ENCODE measurements at places on chromosomes 3 and 15. TPM values are rescaled to one million over a fixed set of nuclear protein-coding genes. Genes with fewer than 3 reads are reported as not detected.

- no peaks in the 10 kb centered on the region for H3K27me3 ChIP-seq
- H3K4me1 ChIP-seq, result no peaks in the 10 kb centered on the region
- no peak for DNase-seq
These were observed 386.2 kb downstream of the RSL24D1 start for GRCh38 chr15:54810496-54810895.

- no peak for DNase-seq
- peaks cover 10% of the 10 kb centered on the region for H3K36me3 ChIP-seq
- H3K4me3 ChIP-seq, result peak overlapping the region; percentile 79
- no peaks in the 10 kb centered on the region for H3K27me3 ChIP-seq
These were observed 439 bp downstream of the SSR3 start for GRCh38 chr3:156554515-156554841.

DNA sequence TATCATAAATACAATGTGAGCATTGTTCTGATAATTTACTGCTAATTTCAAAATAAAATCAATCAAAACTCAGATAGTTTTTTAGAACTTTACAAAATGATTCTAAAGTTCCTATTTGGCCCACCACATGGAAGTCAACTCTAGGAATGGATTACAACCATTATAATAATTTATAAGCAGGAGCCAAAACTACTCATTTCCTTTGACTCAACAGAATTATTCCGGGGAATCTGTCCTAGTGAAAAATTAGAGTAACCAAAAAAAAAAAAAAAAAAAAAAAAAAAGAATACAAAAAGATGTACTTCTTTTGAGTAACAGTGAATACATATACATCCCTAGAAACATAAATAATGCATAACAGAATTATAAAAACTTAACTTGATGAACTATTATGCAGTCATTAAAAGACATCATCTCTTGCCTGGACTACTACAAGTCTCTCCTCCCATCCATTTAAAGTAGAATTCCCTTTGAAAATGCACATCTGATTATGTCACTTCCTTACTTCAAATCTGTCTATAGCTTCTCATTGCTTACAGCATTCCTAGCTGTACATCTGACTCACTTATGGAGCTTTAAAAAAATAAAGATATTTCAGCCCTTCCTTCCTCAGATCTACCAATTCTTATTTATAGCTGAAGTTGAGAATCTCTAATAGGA is 43.4 kb downstream of the HDGFL3 start:
- no peaks in the 10 kb centered on the region for H3K27me3 ChIP-seq
- peak overlapping the region; percentile 89 for H3K27ac ChIP-seq
- no peak overlapping the region for H3K4me3 ChIP-seq
- H3K36me3 ChIP-seq, result peaks cover 3% of the 10 kb centered on the region
- DNase-seq, result peak; percentile 80

DNA sequence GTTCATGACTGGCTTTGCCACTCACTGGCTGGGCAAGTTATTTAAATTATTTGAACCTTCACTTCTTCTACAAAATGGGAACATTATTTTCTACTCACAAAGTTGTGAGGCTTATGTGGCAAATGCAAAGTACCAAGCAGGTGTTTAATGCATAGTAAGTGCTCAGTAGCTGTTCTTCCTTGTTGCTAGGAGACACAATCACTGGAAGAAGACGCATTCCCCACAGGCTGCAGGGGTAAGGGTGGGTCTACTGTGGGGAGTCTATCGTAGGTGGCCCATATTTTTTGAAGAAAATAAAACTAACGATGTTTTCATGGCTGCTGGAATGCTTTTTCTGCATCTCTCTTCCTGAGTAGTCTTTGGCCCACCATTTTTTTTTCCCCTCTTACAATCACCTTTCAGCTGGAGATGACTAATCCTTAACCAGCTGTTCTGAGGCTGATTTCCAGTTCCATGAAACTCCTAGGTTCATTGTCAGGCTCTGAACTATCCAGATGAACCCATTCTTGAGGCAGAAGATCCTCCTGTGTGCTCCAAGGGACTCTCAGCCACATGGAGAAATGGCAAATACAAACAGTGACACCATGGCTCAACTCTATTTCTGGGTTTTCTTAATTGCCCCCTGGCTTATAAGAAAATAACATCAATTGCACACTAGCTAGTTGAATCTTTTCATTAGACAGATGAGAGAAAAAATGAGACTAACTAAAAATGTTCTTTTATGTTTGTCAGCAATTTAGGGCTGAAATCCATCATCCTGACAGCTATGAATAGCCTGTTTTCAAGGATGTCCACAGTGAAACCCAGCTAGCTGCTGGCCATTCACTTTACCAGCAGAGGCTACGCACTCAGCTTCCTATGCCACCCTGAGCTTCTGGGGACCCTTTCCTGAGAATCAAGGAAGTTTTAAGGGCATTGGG is 108.3 kb upstream of the ETV5 start:
- H3K4me3 ChIP-seq, result no peak overlapping the region
- no peak for DNase-seq
- no peaks in the 10 kb centered on the region for H3K27me3 ChIP-seq
- no peak overlapping the region for H3K27ac ChIP-seq

- no peak for DNase-seq
- H3K36me3 ChIP-seq, result no peaks in the 10 kb centered on the region
- no peak overlapping the region for H3K27ac ChIP-seq
- H3K4me1 ChIP-seq, result peaks cover 14% of the 10 kb centered on the region
- no peak overlapping the region for H3K4me3 ChIP-seq
These were observed 112.8 kb upstream of the RPL32 start for GRCh38 chr3:12954180-12954579.

- peak; percentile 15 for DNase-seq
- no peaks in the 10 kb centered on the region for H3K36me3 ChIP-seq
- no peak overlapping the region for H3K4me3 ChIP-seq
- H3K27ac ChIP-seq, result no peak overlapping the region
- peaks cover 22% of the 10 kb centered on the region for H3K4me1 ChIP-seq
- no peaks in the 10 kb centered on the region for H3K27me3 ChIP-seq
These were observed 241.4 kb downstream of the NFKBIZ start for GRCh38 chr3:102090721-102091045.

The BHLHE40 gene
- 57.4 TPM for total RNA-seq

The DZIP1L gene
- 14.6 TPM for total RNA-seq

The SCG5 gene
- 3.3 TPM for total RNA-seq

DNA sequence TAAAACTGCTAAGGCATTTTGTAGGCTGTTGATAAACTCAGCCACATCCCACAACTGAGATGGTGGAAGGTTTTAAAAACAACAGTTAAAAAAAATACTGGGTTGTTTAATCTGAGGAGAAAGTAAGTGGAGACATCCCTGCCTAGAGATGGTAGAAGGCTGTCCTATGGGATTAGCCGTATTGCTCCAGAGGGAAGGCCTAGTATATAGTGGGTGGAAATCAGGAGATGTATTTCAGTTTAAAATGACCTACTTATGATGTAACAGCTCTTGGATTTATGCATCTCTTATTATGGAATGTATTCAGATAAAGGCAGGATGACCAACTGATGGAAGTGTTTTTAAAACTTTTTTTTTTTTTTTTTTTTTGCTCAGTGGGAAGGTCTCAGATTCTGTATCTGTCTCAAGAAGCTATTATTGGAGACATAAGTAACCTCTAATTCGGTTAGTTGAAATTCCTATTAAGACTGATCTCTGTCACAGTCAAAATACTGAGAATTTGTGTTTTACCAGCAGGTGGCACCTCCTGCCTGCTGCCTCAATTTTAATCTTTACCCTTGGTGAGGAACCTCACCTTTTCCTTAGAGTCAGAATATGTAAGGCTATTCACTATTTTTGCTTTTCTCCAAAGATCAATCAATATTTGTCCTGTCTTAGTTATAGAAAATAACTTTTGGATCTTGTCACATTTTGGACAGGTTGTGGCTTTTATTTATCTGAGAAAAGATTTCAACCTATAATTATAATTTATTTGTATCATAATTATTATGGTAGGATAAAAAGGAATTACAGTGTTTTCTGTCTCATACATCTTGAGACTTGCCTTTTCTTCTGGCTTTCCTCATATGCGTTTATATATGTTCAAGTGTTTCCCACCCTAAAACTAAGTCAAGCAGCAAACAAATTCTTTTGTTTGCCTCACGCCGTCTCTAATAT is 63.0 kb downstream of the VPS8 start:
- H3K27ac ChIP-seq, result no peak overlapping the region
- no peaks in the 10 kb centered on the region for H3K4me1 ChIP-seq
- H3K27me3 ChIP-seq, result no peaks in the 10 kb centered on the region
- DNase-seq, result peak; percentile 52
- H3K4me3 ChIP-seq, result no peak overlapping the region

DNA sequence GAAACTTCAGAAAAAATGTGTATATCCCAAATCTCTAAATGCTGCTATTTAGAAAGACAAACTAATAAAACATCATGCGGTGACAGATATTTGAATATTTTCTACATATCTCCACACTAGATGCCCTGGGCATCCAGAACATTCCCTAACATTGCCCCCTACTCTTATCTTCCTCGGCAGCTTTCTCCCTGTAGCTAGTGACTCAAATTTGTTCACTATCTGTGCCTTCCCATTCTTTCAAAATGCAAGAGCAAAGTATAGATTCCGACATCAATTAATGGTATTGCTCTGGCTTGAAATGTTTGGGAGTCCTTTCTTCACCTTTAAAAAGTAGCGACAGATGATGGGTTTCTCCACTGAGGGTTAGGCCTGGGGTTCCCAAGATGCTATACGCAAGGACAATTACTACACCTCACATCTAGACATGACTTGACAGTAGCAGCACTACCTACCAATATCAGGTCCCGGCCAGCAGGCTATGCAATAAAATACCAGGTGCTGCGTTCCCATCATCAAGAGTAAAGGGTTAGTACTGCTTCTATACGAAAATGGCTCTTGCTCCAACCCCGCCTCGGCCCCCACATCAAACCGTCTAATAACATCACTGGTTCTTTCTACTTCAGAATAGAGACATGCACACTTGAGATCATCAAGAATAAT is 631 bp downstream of the UBR1 start:
- H3K4me1 ChIP-seq, result peaks cover 23% of the 10 kb centered on the region
- H3K27me3 ChIP-seq, result no peaks in the 10 kb centered on the region
- H3K4me3 ChIP-seq, result peak overlapping the region; percentile 65

The KLHL40 gene
- not detected for total RNA-seq

The SI gene
- total RNA-seq, result not detected

- H3K36me3 ChIP-seq, result no peaks in the 10 kb centered on the region
- DNase-seq, result no peak
- no peaks in the 10 kb centered on the region for H3K4me1 ChIP-seq
- H3K27ac ChIP-seq, result no peak overlapping the region
These were observed 861.6 kb upstream of the DPPA4 start for GRCh38 chr3:110198717-110199587.

The DHX36 gene
- total RNA-seq, result 52.7 TPM

DNA sequence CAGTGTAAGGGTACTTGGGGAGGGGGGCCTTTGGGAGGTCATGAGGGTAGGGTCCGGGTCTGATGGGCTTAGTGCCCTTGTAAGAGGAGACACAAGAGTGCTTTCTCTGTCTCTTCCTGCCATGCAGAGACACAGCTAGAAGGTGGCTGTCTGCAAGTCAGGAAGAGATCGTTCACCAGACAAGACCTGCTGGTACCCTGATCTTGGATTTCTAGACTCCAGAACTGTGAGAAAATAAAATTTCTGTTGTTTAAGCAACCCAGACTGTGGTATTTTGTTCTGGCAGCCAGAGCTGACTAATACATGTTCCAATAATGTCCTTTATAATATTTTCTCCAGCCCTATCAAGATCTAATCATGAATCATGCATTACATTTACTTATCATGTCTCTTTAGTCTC is 130.0 kb upstream of the VEPH1 start:
- H3K27ac ChIP-seq, result no peak overlapping the region
- H3K36me3 ChIP-seq, result no peaks in the 10 kb centered on the region
- no peaks in the 10 kb centered on the region for H3K4me1 ChIP-seq
- H3K4me3 ChIP-seq, result no peak overlapping the region
- no peak for DNase-seq
- H3K27me3 ChIP-seq, result peaks cover 13% of the 10 kb centered on the region

The GOLGA8S gene
- 0.55 TPM for total RNA-seq

GRCh38 chr3:194389269-194389668 is 9.8 kb downstream of the GP5 start:
- no peaks in the 10 kb centered on the region for H3K4me1 ChIP-seq
- no peaks in the 10 kb centered on the region for H3K36me3 ChIP-seq
- peaks cover 29% of the 10 kb centered on the region for H3K27me3 ChIP-seq
- DNase-seq, result no peak
- no peak overlapping the region for H3K27ac ChIP-seq

- H3K27me3 ChIP-seq, result peaks cover 7% of the 10 kb centered on the region
- H3K36me3 ChIP-seq, result no peaks in the 10 kb centered on the region
- H3K4me1 ChIP-seq, result no peaks in the 10 kb centered on the region
- DNase-seq, result no peak
These were observed 29.8 kb upstream of the PLA2G4E start for GRCh38 chr15:42050484-42051255.

GRCh38 chr3:178063461-178063860 is 472.8 kb upstream of the KCNMB2 start:
- no peak overlapping the region for H3K4me3 ChIP-seq
- H3K4me1 ChIP-seq, result peaks cover 13% of the 10 kb centered on the region
- H3K27me3 ChIP-seq, result no peaks in the 10 kb centered on the region
- no peak overlapping the region for H3K27ac ChIP-seq
